G401 (cell line): ENCODE measurements at places on chromosomes 3 and 15. TPM values are rescaled to one million over a fixed set of nuclear protein-coding genes. Genes with fewer than 3 reads are reported as not detected.

DNA sequence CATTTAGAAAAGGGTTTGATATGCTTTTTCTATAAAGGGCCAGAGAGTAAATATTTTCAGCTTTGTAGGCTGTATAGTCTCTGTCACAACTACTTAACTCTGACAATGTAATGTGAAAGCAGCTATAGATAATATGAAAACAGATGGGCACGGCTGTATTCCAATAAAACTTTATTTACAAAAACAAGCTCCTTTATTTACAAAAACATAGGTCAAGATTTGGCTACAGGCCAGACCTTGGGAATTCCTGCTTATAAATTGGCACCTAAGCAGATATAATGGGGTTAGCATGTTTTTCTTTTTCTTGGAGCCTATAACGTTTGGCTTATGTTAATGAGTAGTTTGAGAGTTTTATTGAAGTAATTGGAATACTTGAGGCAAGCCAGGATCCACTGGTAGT, 119.4 kb upstream of the CGNL1 start:
- DNase-seq, result no peak

DNA sequence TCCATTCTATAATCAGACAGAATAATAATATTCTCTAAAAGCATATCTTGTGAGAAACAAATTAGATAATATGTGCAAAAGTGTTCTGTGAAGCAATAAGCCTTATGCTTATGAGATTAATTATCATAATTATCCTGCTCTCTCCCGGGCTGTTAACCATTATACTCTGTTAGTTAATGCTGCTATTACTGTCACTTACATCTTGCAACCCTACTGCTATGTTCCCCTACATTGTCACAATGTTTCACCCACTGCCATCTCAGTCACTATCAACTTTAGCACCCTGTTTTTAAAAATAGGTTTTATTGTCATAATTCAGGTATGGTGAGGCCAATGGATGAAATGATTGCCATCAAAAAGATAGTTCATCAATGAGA, 15.2 kb upstream of the KLHL24 start:
- no peak for DNase-seq

DNA sequence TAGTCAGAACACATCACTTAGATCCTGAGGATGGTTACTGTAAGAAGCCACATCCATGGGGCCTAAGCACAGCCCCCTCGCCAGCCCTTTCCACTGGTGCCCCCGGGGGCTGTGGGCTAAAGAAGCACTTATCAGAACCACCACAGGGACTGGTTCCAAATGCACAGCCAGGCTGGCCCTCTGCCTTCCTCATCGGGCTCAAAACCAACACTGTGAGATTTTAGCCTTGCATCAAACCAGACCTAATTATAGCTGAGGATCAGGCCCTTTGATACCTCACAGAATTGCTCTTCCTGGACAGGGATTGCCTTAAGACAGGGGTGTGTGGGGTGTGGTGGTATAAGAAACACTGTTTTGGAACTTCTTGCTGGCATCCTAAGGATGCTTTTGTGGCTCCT, 23.7 kb downstream of the SRPRB start:
- peak; percentile 83 for DNase-seq

DNA sequence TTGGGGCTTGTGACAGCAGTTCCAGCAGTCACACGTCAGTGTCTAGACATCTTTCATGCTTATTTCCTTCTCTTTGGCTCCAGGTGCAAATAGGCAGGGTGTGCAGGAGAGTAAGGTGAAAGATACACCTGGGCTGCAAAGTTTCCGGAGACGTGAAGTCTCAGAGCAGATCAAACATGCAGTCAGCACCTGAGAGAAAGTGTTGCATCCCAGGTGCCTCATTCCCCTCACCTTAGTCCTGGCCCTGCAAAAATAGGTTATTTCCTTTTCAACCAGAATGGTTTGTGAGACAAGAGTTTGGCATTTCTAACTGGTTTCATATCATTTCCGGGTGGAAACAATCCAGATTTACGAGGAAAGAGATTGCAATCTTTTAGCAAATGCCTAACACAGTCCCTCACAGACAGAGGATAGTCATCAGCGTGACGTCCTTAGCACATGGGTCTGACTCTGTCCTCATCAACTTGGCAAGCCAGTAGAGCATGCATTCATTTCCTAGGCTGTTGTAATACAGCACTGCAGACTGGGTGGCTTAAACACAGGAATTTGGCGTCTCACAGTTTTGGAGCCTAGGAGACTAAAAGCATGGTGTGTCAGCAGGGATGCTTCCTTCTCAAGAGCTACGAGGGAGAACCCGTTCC, 58.2 kb upstream of the ARRDC4 start:
- peak; percentile 28 for DNase-seq

GRCh38 chr3:20225769-20226168, 39.8 kb upstream of the SGO1 start:
- DNase-seq, result peak; percentile 69

- no peak for DNase-seq
These were observed 16.6 kb downstream of the CHCHD6 start for GRCh38 chr3:126720596-126720995.

DNA sequence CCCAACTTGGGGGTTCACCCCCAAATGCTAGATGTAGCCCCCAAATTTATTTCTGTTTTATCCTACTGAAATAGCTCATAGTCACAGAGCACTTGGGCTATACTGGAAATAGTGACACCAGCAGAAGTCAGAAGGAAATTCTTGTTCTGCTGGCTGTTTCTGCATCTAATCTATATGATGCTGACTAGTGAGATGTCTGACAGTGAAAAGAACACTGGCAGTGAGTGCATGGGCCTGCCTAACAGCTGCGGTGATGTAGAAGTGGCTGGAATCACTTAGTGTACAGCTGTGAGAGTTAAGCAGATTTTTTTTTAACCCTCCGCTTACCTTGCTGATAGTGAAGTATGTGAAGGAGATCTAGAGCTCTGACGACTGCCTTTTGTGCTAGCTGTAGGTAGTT, 14.0 kb downstream of the TTC14 start:
- DNase-seq, result no peak

DNA sequence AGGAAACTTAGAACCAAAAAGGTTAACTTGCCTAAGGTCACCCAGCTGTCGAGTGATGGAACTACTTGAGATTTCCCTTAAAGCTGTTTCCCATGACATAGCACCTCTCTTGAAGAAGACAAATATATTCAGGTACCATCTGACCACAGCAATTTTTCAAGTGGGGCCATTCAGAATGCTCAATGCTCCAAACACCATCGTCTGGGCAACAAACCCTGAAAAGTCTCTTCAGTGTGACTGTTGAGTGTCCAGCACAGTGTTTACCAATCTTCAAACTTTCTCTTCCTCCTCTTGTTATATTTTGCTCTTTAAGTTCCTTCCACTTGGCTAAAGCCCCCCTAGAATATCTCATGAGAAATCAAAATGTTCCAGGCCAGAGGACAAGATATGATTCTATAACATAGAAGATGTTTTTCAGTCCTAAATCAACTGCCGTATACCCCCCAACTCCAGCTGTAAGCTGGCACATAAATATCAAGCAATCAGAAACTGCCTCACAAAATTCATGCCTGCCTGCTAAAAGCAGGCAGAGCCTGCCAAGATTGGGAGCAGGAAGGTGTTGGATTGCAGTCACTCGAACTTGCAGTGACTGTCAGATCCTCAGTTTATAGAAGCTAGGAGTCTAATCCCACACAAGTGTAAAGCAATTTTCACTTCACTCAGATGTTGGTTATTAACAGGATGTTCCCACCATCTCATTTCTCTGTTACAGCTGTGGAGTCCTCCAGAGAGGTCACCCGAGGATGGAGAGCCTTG, 230.5 kb upstream of the MRPL3 start:
- no peak for DNase-seq

DNA sequence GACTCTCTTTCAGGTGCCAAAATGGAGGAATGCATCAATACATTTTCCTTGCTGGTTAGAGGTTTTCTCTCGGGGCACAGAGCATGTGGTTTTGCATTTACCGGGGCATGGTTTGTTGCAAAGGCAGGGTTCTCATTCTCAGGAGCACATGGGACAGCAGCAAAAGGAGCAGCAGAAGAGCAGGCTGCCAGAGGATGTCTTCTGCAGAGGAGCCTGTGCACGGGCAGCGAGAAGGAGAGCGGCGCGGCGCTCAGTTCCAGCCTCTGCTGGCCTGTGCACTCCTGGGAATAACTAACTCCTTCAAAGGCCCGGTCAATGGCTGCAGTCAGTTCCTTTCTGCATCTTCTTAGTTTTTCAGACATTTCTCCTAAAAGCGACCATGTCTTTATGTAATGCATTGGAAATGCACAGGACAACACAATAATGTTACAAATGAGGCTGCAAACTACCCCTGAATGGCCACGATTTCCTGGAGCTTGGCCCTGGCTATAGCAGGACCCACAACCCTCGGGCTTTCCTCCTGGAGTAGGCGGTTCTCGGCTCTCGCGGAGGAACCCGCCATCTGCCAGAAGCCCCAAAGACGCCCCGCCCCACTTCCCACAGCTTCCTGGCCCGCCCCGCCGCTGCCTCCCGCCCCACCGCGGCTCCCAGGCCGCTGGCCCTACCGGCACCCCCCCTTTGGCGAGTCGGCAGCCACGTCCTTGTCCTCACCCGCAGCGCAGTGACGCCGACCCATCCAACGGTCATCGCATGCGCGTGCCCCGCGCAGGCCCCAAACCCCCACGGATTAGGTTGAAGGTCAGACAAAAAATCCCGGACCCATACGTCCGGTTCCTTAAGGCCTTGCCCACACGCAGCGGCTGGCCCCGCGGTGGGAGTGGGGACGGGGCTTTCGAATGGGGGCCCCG, at the start of gene C3orf62:
TSS of gene C3orf62 (minus strand) at position 758 of the 908 bp plus-strand sequence. CDS start at position 398, 360 bp downstream.
- DNase-seq, result peak; percentile 84

DNA sequence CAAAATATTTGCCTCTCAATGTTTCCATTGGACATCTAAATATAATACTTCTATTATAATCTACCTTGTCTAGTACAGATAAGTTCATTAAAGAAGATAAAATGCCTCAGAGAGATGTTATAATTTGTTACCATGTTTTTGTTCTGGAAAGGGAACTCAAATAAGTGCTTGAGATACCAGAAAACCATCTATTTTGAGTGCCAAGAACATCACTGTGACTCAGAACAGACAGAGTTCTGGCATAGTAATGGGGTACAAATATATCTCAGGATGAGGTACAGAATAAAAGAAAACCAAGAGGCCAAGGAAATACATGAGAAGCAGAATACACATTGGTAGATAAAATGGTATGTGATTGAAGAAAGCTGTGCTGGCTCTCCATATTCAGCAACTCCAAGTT, 58.9 kb downstream of the IMPG2 start:
- DNase-seq, result no peak

DNA sequence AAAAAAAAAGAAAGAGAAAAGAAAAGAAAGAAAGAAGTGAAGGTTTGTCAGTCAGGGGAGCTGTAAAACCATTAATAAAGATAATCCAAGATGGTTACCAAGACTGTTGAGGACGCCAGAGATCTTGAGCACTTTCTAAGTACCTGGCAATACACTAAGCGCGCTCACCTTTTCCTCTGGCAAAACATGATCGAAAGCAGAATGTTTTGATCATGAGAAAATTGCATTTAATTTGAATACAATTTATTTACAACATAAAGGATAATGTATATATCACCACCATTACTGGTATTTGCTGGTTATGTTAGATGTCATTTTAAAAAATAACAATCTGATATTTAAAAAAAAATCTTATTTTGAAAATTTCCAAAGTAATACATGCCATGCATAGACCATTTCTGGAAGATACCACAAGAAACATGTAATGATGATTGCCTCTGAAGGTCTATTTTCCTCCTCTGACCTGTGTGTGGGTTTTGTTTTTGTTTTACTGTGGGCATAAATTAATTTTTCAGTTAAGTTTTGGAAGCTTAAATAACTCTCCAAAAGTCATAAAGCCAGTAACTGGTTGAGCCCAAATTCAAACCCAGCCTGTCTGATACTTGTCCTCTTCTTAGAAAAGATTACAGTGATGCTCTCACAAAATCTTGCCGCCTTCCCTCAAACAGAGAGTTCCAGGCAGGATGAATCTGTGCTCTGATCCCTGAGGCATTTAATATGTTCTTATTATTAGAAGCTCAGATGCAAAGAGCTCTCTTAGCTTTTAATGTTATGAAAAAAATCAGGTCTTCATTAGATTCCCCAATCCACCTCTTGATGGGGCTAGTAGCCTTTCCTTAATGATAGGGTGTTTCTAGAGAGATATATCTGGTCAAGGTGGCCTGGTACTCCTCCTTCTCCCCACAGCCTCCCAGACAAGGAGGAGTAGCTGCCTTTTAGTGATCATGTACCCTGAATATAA, 2.0 kb downstream of the B2M start:
- DNase-seq, result peak; percentile 72

GRCh38 chr15:33071451-33071850, 123.1 kb downstream of the FMN1 start:
- no peak for DNase-seq

GRCh38 chr3:184750349-184751083, 38.7 kb upstream of the MAGEF1 start:
- no peak for DNase-seq

- DNase-seq, result peak; percentile 53
These were observed 225.5 kb downstream of the RORA start for GRCh38 chr15:61003437-61004218.

DNA sequence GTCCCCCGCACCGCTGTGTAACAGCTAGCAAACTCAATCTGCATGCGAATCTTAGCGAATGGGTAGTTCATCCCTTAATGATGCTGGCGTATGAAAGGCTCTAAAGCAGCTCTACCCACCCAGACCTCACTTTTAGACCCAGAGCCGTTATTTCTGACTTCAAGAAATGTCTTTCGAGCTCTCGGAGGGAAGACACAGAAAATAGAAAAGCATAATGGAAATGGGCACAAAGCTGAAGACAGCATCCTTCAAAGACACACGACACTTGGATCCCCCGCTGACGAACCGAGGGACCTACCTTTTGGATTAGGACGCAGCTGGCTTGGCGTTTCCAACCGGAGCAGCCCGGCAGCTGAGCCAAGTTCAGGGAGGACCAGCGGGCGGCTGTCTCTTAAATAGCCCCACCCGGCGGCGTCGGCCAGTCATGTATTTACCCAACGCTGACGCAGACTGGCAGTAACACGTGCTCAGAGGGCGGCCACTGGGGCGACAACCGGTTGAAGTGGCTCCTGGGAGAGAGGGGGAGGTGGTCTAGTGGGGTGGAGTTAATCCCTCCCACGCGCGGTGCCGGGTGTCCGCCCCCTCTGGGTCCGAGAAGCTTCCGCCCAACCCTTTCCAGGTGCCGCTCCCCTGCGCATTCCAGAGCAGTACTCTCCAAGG, 1.5 kb downstream of the CCK start:
- peak; percentile 10 for DNase-seq

- no peak for DNase-seq
These were observed 11.0 kb downstream of the FGD5 start for GRCh38 chr3:14829811-14830210.

DNA sequence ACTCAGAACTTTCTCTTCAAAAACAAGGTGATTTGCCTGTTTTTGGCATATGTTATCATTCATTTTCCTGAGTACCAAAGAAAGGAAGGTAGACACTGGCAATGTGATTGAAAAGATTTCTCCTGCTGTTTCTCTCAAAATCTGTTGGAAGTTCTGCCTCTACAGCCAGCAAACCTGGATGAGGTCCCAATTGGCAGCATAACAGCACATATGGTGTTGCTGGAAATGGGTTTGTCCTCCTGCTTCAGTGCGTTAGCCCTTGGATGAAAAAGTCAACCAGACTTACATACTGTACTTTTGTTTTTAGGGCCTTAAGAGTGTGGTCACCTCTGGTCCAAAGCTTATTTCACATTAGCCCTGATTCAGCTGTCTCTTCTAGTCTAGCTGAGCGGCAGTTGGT, 237.6 kb upstream of the MME start:
- DNase-seq, result no peak

The CAND2 gene
- total RNA-seq, result 19.2 and 20.2 TPM in 2 replicates

The HYAL1 gene
- total RNA-seq, result 15.8 and 18.4 TPM in 2 replicates

The GOLGA6L9 gene
- total RNA-seq, result 0.62 and 1.4 TPM in 2 replicates

The IP6K1 gene
- 33.2 and 42.5 TPM in 2 replicates for total RNA-seq

The CPNE4 gene
- not detected in 2 replicates for total RNA-seq
